Activated T-cell treated with anti-CD3 and anti-CD28 coated beads, Interleukin-2, amount 50 U/mL, for 4 hours (primary cell): ENCODE measurements at places on chromosomes 7 and 10.

DNA sequence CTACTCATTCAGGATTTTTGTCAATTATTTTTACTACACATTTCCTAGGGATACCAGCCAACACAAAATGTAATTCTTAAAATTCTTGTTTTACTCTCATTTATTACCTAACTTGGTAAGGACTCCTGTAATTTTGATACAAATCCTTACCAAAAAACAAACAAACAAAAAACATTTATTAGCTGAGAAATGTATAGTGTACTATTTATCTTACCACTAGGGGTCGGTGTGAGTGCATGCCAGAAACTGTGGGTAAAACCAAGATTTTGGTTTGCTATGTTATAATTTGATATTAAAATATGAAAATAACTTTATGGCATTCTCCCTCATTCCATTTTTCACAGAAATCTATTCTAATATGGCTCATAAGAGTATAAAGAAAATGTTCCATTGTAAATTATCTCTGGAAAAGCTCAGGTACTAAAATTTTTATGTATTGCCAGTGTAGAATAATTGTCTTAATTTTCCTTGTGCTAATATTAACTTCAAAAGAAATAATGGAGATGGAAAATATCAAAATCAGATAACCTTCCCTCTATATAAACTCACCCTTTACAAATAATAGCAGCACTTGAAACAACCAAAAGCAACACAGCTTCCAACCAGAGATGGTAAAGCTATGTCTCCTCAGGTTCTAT, 290.8 kb upstream of the PCDH15 start:
- DNase-seq, result no peak

DNA sequence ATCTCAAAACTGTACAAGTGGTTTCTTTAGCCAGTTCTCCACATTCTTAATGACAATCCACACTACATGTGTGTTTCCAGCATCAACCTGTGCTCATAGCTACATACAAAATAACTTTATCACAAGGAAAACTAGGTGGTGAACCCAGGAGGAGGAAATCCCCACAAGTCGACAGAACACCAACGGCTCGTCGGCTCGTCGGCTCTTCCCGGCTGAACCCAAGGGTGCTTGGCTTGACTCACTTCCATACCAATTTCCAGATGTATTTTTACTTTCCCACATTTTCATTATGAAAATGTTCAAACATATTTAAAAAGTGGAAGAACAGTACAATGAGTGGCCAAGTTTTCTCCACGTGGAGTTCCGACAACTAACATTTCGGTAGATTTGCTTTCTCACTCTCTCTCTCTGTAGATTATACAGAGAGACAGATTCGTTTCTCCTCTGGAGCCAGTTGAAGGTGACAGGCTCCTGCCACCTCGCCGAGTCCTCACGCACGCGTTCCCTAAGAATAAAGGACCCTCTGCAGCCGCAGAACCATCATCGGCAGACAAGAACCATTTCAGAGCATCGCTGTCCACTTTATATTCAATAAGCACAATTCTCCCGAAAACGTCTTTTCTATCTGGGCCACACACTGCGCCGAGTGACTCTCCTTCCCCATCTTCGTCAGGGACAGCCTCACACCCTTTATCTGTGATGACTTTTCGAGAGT, 53.3 kb downstream of the DIP2C start:
- no peak for DNase-seq

GRCh38 chr10:88152728-88153133, 289.3 kb downstream of the PTEN start:
- DNase-seq, result peak; percentile 19

- no peak for DNase-seq
These were observed 4.8 kb downstream of the SFTPA1 start for GRCh38 chr10:79615577-79615976.

- no peak for DNase-seq
These were observed 456.1 kb upstream of the FOXK1 start for GRCh38 chr7:4225881-4226523.

GRCh38 chr10:127888521-127889312, 4.0 kb downstream of the CLRN3 start:
- no peak for DNase-seq

DNA sequence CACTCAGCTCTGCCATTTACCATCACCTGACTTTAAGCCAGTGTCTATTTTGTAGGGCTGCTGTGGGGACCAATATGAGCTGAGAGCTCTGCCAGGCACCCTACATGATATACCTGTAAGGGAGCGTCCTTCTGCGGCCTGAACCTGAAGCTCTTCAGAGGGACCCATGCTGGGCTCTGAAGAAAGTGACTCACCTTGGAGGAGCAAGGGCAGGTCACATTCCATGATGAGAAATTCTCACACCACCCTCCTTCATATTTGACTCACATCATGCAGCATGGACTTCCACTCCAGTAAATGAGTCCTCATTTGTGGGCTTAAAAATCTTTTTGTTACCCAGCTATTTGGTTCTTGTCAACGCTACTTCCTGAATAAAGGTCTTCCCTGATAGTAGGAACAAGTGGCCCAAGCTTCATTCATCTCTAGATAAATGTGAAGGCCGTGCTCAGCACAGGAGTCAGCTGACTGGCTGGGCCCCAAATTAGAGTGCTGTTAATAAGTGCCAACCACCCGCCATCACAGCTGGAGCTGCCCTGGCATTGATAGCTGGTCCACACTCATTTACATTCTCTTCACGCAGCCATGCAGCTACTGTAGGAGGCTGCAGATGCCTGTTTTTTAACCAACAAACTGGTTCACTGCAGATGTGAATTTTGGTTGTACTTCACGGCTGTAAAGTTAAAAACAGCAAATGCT, 78.4 kb downstream of the RNF216 start:
- no peak for DNase-seq

DNA sequence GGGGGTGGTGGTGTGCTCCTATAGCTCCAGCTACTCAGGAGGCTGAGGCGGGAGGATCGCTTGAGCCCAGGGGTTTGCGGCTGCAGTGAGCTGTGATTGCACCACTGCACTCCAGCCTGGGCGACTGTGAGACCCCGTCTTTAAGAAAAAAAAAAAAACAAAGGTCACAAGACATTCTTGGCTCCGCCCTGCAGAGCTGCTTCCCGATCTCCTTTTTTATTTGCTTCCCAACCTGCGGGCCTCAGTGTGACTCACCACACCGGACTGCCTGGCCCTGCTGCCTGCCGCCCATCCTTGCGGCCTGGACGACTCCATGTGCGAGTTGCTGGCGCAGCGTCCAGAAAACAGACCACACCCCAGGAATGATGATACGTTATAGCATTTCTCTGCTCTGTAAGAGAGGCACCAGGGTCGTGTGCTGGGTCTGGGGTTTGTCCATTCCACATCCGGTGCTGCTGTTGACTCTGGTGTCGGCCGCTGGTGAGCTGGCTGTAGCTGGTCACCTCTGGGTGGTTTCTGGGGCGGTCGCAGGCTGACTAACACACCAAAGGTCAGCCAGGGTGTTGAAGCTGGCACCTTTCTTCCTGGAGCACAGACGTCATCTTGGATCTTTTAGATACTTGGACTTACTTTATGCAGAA, 123.6 kb downstream of the TCF7L2 start:
- no peak for DNase-seq

DNA sequence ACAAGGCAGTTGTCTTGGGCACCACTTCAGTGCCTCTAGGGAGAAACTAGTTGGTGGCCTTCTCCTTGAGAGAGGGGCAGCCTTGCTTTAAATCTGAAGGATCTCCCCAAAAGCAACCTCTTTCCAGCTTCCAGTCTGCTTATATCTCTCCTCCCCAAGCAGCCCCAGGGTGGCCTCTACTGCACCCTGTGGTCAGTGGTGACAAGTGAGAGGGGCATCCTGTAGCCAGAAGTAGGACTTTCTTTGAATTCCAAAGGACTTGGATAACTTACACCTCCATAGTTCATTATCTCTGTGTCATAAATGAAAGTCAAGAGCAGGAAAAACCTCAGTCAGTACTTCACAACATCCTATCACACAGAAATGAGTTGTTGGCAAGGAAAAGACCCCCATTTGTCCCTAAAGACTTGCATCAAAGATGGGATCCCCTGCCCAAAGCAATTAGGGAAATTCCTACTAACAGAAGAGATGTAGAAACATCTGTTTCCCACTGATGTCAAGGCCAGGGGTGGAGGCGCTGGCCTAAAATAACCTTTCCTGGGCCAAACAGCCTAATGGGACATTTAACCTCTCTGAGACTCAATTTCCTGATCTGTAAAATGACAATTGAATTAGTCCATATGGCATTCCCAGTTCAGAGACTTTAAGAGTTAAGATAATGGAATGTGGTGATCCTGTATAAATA, 44.0 kb upstream of the ANKRD1 start:
- DNase-seq, result no peak

DNA sequence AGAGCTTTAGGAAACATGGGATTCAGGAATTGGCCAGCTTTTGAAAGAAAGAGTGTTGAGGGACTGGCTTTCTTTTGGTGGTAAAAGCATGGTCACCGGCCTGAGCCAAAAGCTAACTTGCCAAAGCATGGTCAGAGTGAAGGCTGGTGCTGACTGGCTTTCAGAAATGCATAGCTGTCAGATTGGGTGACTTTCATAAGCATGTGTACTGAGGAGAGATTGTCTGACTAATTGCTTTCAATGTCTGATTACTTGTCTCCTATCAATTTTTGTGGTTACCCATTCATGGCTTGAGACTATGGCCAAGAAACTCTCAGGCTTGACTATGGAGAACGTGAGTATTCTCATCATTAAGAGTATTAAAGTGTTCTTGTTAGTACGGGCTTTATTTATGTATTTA, 28.2 kb downstream of the ZNF25 start:
- DNase-seq, result no peak

GRCh38 chr10:81036257-81036656, 498.6 kb downstream of the SH2D4B start:
- no peak for DNase-seq

GRCh38 chr10:59382831-59383295, 20.5 kb upstream of the FAM13C start:
- DNase-seq, result no peak

GRCh38 chr7:35365523-35365922, 111.6 kb upstream of the TBX20 start:
- DNase-seq, result no peak

GRCh38 chr7:21023841-21024484, 237.3 kb upstream of the SP8 start:
- no peak for DNase-seq

DNA sequence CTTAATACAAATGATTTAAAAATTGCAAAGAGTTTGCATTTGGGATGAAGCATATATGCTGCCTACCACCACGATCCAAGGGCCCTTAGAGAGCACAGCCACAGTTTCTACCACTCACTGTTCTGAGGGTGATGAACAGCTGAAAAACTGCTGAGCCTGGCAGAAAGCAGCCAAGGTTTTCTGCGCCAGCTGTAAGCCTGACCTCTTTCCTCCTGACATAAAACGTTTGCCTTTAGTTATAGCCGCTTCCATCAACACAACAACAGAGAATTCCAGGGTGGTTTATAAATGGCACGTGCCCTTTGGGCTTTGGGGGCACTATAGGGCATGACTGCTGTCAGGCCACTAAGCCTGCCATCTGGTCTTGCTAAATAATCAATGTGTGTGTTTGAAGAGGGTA, 222.8 kb downstream of the RELN start:
- no peak for DNase-seq

GRCh38 chr7:156818133-156818532, 74.8 kb downstream of the LMBR1 start:
- DNase-seq, result no peak

- no peak for DNase-seq
These were observed 415.0 kb downstream of the SFMBT2 start for GRCh38 chr10:6995831-6996230.

DNA sequence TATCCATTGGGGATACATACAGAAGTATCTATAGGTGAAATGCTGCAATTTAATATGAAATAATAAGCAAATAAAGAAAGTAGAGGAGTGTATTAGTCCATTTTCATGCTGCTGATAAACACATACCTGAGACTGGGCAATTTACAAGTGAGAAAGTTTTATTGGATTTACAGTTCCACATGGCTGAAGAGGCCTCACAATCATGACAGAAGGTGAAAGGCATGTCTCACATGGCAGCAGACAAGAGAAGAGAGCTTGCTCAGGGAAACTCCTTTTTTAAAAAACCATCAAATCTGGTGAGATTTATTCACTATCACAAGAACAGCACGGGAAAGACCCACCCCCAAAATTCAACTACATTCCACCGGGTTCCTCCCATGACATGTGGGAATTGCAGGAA, 82.8 kb upstream of the TRIM24 start:
- no peak for DNase-seq

GRCh38 chr10:121683816-121684215, 85.6 kb upstream of the FGFR2 start:
- DNase-seq, result no peak

DNA sequence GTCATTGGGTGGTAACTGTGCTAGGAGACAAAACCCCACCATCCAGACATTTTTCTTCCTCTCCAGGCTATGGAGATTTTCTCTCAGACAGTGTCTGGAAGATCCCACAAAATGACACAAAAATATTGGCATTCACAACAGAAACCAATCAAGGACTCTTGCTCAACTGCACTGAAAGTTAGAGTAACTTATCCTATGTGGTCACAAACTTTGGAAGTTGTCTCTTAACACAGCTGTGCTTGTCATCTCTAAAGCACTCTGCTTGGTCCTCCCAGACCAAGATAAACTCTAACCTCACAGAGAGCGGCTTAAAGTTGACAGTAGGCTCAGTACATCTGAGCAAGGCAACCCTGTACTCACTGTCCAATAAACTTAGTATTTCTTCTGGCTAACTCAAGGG, 74.9 kb downstream of the AKR1C4 start:
- no peak for DNase-seq

- DNase-seq, result no peak
These were observed 51.9 kb downstream of the LAMB4 start for GRCh38 chr7:108078211-108078673.

GRCh38 chr10:131842351-131843088, 58.3 kb upstream of the PPP2R2D start:
- no peak for DNase-seq

DNA sequence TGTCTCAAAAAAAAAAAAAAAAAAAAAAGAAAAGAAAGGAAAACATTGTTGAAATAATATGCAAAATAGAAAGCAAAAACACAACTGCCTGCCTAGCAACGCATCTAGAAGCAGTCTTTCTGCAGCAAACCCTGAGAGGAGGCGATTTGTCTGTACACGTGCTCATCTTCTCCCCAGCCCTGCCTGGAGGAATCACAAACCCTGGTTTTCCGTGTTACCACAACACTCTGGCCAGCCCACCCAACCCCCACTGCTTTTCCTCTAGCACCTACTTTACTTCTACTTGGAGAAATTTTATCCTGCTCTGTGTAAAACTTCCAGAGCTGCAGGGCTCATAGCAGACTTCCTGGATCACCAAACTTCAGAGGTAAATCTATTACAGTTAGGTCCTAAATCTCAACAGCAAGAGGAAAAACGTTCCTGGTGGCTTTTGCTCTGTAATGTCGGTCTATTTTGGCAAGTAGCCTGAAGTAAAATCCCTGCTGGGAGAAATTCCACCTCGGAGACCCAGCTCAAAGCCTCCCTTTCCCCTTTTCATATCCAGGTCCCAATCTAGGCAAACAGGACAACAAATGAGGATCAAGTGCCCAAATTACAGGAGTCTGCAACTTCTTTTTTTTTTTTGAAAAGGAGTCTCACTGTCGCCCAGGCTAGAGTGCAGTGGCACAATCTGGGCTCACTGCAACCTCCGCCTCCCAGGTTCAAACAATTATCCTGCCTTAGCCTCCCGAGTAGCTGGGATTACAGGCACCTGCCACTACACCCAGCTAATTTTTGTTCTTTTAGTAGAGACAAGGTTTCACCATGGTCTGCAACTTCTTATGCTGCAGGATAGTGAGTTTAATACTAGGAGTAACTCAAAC, 91.6 kb downstream of the DNMBP start:
- no peak for DNase-seq

GRCh38 chr7:153433223-153433622, 619.0 kb upstream of the DPP6 start:
- no peak for DNase-seq

GRCh38 chr10:30968711-30969110, 63.0 kb downstream of the ZNF438 start:
- DNase-seq, result no peak
